ENCODE measurements at places on chromosomes 3 and 15. TPM values are rescaled to one million over a fixed set of nuclear protein-coding genes. Genes with fewer than 3 reads are reported as not detected.

Gene FYCO1
- total RNA-seq: 99.0 TPM

Gene GABRR3
- total RNA-seq: not detected

Gene PSTPIP1
- 18.1 TPM for total RNA-seq

Gene CILP
- 43.4 TPM for total RNA-seq
